Tongue (tissue), 3 donors: ENCODE measurements at places on chromosomes 12 and 14.

DNA sequence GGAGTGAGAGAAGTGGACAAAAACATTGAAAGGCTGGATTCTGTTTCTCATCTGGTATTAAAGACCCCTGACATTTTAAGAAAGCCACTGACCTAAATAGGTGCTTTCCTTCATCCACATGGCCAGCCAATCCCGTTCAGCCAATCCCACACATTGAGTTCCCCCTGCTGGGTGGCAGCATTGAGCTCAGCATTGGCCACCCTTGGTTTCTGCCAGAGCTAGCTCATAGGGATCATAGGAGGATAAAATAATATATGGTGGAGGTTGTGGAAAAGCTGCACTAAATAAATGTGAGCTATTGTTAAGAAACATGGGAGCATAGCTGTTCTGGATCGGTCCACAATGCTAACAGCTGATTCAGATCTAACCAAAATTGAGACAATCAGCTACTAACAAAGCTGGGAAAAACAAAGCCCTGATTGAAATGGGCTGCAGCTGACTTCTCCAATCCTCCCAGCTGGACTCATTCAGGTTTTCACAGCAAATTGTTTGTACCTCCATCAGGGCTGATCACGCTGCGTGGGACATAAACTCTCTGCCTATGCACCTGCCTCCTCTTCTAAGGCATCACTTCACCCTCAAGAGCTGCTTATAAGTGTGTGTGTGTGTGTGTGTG lies 256.5 kb downstream of the EMP1 start:
- DNase-seq, result no peak

GRCh38 chr12:94055528-94055927 lies 92.8 kb upstream of the PLXNC1 start:
- no peak for DNase-seq

DNA sequence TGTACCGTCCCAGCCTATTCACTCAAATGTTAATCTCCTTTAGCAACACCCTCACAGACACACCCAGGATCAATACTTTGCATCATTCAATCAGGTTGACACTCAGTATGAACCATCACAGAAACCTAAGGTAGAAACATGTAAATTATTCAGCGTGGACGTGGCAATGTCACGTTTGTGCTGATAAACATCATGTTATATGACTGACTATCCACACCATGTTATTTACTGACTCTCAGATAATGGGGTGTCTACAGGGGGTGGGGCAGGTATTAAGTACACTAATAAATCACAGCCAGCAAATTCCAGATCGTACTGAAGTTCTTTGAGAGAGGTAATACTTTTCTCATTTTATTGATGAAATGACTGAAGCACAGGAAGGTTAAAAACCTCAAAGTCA lies 280.0 kb downstream of the C12orf75 start:
- no peak for DNase-seq

- DNase-seq, result peak; percentile 54
Observed at GRCh38 chr14:76644855-76645518, 116.3 kb upstream of the VASH1 start.

DNA sequence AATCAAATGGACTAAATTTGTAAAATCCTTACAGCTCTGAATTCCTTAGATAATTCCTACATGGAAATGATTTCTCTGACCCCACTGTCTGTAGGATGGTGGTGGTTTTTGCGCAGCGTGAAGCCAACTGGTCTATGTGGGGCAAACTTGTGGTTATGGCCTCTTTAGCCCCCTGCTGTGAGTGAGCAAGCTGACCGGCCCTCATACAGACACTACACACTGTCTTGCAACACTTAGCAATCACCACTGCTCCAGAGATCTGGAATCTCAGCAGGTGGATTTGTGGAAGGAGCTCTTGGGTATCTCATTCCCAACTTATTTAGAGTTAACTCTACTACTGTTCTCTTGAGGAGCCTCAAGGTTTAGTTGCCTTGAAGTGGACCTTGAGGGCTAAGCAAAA lies 70.2 kb downstream of the SCN8A start:
- DNase-seq, result no peak

DNA sequence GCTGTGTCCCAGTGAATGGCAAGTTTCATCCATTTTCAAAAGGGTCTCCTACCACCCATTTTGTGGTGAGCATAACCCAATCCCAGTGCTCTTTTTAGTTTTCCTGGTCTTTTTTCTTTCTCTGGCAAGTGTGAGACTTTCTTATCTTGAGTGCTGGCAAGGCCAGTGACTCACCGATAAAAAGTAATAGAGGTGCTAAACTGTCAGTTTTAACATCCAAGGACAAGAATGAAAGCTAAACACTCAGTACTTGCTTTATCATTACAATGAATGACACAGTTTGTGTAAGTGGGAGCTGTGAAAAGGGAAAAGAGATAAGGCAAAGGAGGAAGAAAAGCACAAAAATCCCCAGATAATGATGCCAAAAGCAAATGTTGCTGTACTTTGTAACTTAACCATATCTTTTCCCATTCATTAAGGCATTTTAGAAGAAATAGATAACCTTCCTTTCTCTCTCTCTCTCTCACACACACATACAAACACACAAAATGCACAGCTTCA lies 4.9 kb upstream of the LRIG3 start:
- no peak for DNase-seq

- DNase-seq, result peak; percentile 94
Observed at GRCh38 chr12:74317078-74317601, 220.5 kb upstream of the ATXN7L3B start.

GRCh38 chr14:64294672-64295413 lies 672 bp upstream of the ESR2 start:
- DNase-seq, result peak; percentile 68

DNA sequence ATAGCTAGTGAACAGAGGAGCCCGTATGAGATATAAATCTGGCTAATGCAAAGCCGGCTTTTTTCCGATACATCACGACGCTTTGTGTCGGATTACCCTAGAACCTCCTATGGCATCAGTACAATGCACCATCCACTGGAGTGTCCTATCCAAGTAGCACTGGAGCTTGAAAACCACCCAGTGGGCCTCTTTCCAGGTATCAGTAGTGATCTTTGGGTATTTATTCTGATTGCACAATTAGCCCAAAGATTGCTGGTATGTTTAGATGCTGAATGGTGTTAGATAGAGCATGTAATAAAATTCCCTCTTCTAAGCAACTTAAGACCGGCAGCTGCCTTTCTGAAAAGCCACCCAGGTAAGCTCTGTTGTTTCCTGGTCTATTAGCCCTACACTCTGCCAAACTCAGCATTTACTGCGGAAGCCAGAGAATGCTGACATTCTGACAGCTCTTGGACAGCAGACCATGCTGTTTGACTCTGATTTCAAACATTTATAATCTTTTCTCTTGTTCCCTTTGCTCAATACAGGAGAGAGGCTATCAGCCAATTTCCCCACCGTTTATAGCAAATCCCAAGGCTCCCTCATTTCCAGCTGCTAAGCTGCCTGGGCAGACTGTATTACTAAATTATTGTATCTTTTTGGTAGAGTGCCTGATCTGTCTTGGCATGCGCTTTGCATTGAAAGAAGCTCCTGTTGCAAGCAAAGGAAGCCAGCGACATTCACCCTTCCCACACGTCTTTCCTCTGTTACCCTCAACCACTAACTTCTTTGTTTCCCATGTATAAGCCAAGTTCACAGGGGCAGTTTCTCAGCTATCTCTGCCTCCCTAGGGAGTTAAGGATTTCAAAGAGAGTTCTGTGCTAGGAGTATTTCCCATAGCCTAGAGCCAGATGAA lies 388.3 kb upstream of the GARIN6 start:
- DNase-seq, result peak; percentile 64

- DNase-seq, result no peak
Observed at GRCh38 chr14:72315714-72316113, 383.5 kb downstream of the RGS6 start.

DNA sequence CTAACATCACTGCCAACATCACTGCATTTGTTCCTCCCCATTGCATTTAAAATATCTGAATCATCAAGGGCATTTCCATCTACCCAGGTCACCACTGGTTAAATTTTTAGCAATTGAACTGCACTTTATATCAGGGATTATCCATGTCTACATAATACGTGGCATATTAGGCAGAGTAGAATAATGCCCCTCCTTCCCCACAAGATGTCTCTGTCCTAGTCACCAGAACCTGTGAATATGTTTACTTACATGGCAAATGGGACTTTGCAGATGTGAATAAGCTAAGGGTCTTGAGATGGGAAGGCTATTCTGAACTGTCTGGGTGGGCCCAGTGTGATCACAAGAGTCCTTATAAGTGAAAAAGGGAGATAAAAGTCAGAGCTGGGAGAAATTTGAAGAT lies 181.7 kb upstream of the ARID2 start:
- no peak for DNase-seq
